ENCODE measurements at places on chromosomes 2 and 18.
A peak's percentile ranks its signal among the peaks of the same experiment; 100 is the strongest.

- peak; percentile 58 for DNase-seq
Measured at GRCh38 chr2:240819858-240820606, at the start of gene KIF1A. KIF1A (minus strand) TSS chr2:240820219; CDS start chr2:240797752, 22,467 bp downstream.

DNA sequence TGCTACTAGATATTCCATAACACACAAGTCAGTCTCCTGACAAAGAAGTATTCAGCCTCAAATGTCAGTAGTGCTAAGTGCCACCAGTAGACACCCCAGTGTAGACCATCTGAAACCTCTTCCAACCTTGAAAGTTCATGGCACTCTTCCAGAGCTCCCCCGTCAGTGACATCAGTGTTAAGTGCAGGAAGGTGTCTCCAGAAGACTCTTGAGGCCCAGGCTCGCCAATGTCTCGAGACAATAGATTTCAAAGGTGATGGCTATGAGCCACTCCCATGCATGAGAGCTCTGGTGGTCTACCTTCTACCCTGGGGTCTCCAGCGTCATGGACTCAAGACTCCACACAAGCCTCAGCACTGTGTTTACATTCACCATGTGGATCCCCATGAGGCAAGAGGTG is 183.8 kb downstream of the SMAD2 start:
- DNase-seq = no peak

DNA sequence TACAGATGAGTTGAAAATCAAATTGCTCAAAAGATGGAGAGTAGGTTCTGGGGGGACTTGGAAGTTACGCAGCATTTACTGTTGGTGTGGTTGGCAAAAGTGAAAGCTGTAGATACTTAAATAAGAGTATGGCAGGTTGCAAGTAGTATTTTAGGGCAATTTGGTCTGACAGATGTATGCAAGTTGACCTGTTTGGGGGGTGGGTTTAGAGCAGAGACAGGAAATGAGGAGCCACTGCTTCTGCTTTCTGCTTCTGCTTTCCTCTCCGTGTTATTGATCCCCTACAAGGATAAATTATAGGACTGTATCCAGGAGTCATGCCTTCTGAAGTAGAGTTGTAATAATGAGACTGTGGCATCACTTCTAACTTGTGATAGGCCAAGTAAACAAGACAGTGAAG is 71.2 kb downstream of the EPAS1 start:
- DNase-seq = no peak

DNA sequence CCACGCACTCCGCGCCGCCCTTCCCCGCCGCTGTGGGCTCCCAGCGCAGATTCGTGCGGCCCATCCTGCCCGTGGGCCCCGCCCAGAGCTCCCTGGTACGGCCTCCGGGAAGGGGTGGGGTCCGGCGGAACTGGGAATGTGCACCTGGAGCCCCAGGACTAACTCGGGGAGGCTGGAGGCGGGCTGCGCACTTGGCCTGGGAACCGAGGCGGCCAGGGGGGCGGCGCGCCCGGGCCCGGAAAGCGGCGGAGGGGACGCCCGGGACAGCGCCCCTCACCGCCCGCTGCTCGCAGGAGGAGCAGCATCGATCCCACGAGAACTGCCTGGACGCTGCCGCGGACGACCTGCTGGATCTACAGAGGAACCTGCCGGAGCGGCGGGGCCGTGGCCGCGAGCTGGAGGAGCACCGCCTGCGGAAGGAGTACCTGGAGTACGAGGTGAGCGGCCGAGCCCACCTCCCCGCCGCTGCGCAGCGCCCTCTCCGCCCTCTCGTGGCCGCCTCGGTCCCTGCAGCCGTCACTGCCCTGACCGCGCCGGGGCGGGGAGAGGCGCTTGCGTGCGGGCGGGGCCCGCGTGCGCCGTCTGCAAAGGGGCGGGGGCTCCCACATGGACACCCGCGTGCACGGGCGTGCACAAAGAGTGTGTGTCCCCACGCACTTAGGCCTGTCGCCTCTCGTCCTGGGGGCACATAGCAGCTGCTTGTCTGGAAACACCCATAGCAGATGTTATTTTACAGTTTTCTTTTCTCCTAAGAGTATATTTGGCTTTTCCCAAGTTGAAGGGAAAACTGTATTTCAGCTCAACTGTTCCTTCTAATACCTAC is 25.2 kb downstream of the PSD4 start:
- DNase-seq = no peak

DNA sequence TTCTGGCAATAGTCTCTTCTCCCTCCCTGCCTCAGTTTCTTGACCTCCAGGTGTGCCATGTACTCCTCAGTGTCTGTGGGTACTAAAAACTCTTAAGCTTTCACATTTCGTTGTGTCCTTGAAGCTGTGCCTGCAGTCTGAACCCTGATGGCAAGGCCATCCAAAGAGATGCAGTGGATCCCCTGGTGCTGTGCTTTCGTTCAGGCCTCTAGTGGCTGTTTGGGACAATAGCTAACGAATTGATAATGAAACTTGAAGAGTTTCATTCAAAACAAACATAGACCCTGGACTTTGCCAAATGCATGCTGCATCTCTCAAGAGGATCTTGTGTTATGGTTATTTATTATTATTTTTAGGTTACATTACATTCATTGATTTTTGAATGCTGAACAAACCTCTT is 523.1 kb upstream of the FSIP2 start:
- DNase-seq = no peak

DNA sequence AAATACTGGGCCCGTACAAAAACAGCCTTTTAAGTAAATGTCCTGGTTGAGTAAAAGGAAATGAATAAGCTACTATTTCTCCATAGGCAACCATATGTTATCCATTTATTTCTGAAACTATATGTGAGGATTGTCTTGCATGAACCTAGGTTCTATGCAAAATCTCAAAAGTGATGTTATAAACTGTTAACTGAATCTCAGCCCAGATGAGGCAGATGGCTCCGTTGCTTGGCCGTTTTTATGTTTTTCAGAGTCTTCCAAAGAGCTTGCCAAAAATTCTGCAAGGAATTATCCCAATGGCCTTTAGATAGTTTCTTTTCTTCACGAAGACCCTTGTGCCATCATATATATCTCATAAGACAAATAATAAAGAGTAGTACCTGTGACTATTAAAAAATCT is 1669.5 kb upstream of the DDX18 start:
- no peak for DNase-seq

DNA sequence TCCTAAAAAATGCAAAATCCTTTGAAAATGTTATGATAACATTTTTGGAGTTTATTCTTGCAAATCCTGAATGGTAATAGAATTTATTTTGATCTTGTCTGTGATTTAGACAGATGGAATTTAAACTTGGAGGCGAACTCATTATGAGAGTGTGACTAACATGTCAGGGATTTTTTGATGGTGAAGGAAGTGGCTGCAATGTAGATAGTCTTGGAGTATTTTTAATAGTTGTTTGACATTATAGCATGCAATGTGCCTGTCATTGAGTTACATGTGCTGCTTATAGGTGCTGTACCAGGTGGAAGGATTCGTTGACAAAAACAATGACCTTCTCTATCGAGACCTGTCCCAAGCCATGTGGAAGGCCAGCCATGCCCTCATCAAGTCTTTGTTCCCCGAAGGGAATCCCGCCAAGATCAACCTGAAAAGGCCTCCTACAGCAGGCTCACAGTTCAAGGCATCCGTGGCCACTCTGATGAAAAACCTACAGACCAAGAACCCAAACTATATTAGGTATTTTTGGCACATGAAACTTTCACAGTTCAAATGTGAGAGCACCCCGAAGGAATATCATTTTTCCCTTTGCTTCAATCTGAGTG is 141.8 kb downstream of the MYO1B start:
- no peak for DNase-seq

DNA sequence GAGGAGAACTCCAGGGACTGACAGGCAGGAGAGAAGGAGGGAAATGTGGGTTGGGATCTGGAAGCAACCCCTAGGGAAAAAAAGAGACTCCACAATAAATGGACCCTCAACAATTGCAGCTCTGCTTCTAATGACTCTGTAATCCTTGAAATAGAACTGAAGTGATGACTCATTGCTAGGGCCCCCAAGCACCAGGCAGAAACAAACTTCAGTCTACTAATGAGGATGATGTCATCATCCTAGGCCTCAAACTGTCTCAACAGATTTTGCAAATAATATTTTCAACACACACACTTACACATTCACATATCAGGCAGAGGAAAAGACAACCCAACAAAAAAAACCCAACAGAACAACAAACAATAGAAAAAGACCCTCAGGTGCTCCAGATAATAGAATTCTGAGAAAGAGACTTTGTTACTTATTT is 143.3 kb downstream of the HDAC4 start:
- DNase-seq = no peak

DNA sequence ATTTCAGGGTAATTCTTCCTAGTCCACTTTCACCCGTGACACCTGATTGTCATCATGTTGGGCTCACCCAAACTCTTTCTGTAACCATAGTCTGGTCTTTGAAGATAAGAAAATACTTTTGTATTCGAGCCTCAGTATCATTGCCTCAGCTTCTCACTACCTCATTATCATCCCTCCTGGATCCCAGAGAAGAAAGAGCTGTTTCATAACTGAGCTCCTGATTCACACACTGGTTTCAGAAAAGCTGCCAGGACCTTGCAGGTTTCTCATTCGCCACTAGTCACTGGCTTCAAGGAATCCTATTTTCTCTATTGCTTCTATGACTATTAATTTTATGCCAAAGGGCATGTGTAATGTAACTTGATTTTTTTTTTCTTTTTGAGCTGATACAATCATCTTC is 2.9 kb upstream of the CRIM1 start:
- DNase-seq = no peak

- DNase-seq = no peak
Measured at GRCh38 chr2:235390108-235390815, 103.6 kb upstream of the AGAP1 start.

DNA sequence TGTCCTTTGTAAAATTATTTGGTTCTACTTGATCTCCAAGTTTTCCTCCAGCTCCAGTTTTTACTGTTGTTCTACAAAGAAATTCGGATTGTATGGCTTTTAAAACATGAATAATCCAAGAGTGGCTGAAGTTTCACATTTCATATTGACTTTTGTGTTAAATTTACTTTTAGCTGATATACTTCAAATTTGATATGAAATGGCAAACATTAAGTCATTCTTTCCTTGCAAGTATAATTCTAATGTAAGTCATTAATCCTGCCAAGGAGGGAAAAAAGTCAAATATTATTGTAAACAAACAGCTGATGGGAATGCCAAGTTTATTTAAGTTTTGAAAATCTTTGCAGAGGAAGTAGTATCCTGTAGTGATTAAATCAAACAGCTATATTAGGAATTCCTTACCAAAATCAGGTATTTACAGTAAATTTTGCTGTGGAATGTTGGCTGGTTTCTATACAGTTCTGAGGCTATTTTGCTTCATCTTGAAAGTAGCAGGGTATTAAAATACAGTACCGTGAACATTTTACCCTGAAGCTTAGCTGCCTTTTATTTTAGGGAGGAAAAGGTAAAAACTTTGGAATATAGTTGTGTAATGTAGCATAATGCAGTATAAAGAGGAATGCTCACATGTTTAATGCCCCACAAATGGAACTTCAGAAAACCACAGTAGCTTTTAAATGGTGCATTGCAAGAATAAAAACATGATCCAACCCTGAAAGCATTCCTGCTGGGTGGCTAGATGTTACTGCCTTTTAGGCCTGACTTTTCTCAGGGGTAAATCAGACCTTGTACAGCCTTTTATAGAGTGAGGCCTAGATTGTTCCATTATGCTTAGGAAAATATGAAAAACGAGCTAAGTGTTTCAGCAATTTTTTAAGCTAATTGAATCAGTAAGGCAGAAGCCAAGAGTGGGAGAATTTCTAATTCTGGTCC is 62.7 kb upstream of the NT5C1B start:
- DNase-seq = no peak

DNA sequence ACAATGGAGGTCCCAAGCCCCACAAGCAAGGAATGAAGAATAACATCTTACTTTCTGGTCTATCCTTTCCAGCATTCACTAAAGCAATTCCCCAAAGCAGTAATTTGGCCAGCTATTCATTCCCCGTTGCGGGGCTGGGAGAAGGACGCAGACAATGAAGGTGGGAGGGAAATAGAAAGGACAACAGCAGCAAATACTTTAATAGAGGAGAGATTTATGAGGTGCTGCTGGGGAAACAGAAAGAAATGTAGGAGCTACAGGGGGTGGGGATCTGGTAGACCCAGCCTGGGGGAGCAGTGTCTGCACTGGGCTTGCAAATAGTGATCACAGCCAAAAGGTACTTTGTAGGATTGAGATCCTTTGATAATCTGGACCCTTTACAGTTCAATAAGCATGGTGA is 13.9 kb upstream of the ATL2 start:
- no peak for DNase-seq

DNA sequence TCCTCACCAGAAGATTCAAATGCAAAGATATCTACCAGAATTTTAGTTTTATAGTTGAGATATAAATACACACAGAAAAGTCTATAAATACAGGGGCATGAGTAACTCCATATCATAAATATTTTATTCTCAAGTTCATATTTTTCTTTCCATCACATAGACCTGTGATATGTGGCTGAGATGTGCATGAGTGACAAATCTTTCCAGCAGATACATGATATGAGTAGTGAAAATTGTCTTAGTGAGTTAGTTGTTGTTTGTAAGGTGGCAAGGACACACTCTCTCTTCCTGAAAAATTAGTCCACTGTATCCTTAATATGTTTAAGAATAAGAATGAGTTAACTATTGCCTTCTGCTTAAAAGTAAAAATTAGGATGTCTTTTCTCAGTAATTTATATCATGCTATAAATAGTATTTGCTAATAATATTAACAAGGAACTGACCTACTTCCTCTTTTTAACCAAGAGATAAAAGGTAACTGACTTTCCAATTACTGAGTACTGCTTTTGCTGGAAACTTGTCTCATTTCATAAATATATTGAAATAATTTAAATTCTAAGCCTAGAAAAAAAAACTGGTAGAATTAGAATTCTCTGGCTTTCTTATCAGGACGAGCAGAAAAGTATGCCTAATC is 85.2 kb upstream of the SESTD1 start:
- no peak for DNase-seq

DNA sequence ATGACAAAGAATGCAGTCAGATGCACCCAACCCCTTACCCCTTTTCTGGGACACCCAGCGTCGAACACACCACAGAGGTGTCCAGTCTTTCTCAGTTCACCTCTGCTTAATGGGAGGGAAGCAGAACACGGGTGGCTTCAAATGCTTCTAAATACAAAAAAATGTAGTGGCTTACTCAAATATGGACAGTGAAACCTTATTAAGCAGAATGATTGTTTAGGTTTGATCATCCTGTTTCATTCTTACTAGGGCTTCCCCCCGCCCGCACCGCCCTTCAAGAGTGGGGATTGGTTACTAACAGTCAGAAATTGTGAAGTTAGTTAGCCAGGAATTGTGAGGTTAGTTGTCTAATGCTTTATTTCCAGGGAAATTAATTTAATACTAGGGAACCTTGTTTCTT is 21.6 kb downstream of the ATG16L1 start:
- no peak for DNase-seq

GRCh38 chr2:73915437-73915993 is 11.2 kb upstream of the DGUOK start:
- DNase-seq = no peak
